NAMALWA (cell line): ENCODE measurements at places on chromosomes 3 and 15.

DNA sequence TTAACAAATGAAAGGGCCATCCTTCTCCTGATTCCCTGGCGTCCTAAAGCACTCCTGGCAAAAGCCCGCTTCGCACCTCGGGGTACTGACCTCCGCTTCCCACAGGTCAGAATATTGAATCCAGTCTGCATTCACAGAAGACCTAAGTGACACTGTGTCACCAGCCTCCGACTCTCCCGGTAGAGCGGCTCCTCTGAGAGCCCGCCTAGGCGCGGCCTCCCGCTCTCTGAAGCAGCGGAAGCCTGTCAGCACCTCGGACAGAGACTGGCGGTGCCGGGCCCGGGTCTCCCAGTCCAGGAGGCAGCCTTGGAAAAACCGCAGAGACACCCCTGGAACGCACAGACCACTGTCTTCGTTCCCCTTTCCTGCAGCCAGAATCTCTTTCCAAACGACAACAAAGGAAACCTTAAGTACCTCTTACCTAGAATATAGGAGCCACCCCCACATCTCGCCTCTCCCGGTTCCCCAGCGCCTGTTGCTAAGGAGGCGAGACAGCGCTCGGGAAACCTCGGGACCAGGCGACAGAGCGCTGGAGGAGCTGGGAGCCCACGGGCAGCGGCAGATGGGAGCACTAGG is 1.2 kb downstream of the GABRB3 start:
- no peak for DNase-seq

DNA sequence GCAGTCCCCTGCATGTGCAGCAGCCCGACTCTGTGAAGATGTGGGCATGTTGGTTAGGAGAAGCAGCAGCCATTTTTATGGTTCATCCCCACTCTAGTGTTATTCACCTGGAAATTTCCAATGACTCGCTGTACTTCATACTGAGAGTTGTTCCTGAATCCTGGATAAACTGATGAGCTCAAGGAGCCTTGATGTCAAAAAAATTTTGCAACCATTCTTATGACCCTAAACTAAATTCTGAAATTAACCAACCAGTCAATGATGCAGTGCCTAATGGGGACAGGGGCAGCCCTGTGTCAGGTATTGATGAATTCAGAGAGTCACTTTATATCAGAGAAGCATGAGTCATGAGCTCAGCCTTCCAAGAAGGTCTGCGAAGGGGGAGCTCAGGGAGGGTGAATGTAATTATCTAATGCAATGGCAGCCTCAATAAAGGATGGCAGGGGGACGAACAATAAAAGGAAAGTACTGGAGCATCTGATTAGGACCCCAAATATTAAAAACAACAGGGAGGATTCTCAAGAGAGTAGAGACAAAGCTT is 108.4 kb upstream of the VEPH1 start:
- DNase-seq: no peak

GRCh38 chr3:187064210-187065115 is 74.8 kb downstream of the RPL39L start:
- peak; percentile 64 for DNase-seq

GRCh38 chr3:98199020-98199419 is 32.5 kb downstream of the OR5H15 start:
- DNase-seq: no peak

GRCh38 chr3:120052677-120053076 is 41.6 kb downstream of the GSK3B start:
- no peak for DNase-seq
